ENCODE measurements at places on chromosomes 7 and 10.

DNA sequence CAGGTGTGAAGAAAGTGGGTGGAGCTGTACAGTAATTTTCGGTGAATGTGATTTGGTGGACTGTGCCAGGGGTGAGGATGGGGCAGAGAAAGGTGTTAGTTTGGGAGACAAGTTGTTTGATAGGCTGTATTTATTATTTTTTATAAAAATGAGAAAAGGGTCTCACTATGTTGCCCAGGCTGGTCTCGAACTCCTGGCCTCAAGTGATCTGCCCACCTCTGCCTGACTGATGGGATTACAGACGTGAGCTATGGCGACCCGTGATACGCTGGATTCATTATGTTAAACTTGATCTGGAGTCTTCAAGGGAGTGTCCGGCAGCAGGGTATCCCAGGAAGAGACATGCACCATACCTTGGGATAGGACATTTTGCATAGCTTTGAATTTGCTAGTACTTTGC, 1.3 kb downstream of the KAT6B start:
- DNase-seq = no peak

- no peak for DNase-seq
Measured at GRCh38 chr10:98474628-98475027, 27.9 kb upstream of the HPS1 start.

DNA sequence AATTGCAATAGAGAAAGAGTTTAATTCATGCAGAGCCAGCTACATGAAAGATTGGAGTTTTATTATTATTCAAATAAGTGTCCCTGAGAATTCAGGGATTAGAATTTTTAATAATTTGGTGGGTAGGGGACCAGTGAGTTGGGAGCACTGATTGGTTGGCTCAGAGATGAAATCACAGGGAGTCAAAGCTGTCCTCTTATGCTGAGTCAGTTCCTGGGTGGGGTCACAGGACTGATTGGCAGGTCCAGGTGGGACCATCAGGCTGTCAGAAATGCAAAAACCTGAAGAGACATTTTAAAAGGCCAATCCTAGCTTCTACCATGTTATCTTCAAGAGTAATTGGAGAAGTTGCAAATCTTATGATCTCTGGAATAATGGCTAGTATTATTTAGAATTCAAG, 56.0 kb upstream of the KAT6B start:
- DNase-seq = no peak

- peak; percentile 25 for DNase-seq
Measured at GRCh38 chr7:38558761-38559345, 72.3 kb downstream of the AMPH start.

GRCh38 chr10:42640610-42641229, 2.4 kb upstream of the ZNF33B start:
- DNase-seq = no peak

GRCh38 chr10:8835453-8836167, 781.1 kb downstream of the GATA3 start:
- no peak for DNase-seq

- no peak for DNase-seq
Measured at GRCh38 chr10:110044681-110045080, 36.9 kb downstream of the ADD3 start.

DNA sequence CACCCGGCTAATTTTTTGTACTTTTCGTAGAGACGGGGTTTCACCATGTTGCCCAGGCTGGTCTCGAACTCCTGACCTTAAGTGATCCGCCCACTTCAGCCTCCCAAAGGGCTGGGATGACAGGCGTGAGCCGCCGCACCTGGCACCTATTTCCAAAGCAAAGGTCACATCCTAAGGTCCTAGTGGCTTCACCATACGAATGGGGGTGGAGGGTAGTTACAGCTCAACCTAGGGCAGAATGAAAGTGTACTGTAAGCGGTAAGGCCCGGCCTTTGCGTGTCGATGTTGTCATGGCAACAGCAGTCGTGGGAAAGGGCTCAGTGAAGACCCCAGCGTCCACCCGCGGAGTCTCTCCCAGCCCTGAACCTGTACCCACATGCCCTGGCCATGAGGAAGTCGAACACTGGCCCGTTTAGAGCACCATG, 1.6 kb upstream of the COX19 start:
- DNase-seq = no peak

- no peak for DNase-seq
Measured at GRCh38 chr10:133278577-133279265, 2.1 kb upstream of the ADAM8 start.

GRCh38 chr10:20105931-20106330, 289.7 kb downstream of the PLXDC2 start:
- DNase-seq = no peak

GRCh38 chr7:70154521-70155180, 556.4 kb downstream of the AUTS2 start:
- DNase-seq = peak; percentile 12

Data from G401 (cell line).